NCI-H446 treated with DMSO at 0.1 percent for 48 hours (cell line): ENCODE measurements at places on chromosomes 6 and 20.

- no peak for DNase-seq
These were observed 102.9 kb upstream of the CEP162 start for GRCh38 chr6:84330325-84330724.

- DNase-seq = no peak
These were observed 36.6 kb downstream of the EZR start for GRCh38 chr6:158782432-158783166.

DNA sequence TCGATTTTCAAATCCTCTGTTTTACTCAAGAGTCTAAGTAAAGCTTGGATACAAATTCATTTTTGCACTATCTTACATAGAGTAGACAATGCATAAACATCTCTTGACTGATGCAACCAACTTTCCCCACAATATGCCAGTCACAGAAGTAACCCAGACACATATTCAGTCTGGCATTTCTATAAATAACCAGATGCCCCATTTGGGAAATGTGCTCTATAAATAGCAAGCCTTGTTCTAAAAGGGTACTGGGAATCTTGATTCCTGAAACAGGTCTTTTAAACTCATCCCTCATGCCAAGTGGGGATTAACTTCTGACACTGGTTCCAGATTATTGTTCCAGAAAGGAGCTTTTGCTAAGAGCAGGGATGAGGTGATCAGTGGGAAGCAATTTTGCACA, 411.7 kb downstream of the EPM2A start:
- no peak for DNase-seq

- DNase-seq = peak; percentile 57
These were observed 43.8 kb downstream of the MDFI start for GRCh38 chr6:41682056-41682477.

DNA sequence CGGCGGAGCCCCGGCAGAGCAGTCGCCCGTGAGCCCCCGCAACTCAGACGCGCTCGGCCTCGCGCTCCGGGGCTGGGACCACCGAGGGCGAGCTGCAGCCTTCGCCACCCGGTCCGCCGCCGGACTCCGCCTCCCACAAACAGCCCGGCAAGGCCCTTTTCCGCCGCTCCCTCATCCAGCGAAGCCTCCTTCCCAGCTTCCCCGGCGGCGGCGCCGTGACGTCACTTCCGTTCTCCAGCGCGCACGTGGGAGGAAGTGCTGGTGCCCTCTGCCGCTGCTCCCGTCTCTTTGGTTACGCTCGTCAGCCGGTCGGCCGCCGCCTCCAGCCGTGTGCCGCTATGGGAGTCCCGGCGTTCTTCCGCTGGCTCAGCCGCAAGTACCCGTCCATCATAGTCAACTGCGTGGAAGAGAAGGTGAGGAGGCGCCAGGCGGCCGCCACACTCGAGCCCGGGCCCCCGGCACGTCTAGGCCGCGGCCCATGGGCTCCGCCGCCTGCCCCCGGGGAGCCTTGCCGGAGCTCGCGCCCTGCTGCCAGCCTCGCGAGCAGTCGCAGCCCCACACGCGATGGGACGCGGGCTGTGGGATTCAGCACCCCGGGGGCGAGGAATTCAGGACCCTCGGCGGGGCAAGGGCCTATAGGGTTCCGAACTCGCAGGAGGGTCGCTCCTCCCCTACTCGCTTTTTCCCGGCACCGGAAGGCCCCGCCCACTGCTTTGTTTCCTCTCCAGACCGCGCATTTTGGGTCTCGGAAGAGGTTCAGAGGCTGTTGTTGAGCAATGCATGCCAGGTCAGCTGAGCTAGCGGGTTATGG, at the start of gene XRN2:
Gene XRN2, plus strand, starts transcription at position 271 of the 811 bp plus-strand sequence. Its CDS starts 68 bp downstream, at position 339.
- DNase-seq = peak; percentile 83

DNA sequence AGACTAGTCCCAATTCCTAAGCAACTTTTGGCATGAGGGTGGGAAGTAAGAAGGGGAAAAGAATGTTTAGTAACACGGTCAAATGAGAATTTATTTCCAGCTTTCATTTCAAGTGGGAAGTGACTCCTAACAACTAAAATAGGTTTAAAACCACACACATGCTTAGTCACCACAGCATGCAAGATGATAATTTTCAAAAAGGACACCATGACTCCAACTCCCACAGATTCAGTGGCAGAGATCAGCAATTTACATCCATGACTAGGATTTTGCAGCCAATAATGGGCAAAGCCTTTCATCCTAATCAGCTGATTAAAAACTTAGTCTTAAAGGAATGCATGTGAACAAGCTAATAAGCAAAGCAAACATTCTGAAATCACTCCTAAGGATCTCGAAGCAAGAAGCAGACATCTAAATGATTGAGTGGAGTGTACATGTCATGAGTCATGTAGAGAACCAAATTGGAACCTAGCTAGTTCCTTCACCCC, 48.1 kb upstream of the GCLC start:
- DNase-seq = no peak

- no peak for DNase-seq
These were observed 18.7 kb downstream of the DIDO1 start for GRCh38 chr20:62907384-62908317.

GRCh38 chr6:81808851-81809570, 56.5 kb upstream of the TENT5A start:
- DNase-seq = no peak

- no peak for DNase-seq
These were observed 1.3 kb downstream of the BPIFA2 start for GRCh38 chr20:33169176-33169794.

GRCh38 chr20:36784116-36784515, 10.6 kb upstream of the DSN1 start:
- no peak for DNase-seq

GRCh38 chr6:37396571-37397180, 36.3 kb upstream of the CMTR1 start:
- DNase-seq = no peak

- DNase-seq = no peak
These were observed 29.8 kb downstream of the C6orf89 start for GRCh38 chr6:36915599-36915998.

DNA sequence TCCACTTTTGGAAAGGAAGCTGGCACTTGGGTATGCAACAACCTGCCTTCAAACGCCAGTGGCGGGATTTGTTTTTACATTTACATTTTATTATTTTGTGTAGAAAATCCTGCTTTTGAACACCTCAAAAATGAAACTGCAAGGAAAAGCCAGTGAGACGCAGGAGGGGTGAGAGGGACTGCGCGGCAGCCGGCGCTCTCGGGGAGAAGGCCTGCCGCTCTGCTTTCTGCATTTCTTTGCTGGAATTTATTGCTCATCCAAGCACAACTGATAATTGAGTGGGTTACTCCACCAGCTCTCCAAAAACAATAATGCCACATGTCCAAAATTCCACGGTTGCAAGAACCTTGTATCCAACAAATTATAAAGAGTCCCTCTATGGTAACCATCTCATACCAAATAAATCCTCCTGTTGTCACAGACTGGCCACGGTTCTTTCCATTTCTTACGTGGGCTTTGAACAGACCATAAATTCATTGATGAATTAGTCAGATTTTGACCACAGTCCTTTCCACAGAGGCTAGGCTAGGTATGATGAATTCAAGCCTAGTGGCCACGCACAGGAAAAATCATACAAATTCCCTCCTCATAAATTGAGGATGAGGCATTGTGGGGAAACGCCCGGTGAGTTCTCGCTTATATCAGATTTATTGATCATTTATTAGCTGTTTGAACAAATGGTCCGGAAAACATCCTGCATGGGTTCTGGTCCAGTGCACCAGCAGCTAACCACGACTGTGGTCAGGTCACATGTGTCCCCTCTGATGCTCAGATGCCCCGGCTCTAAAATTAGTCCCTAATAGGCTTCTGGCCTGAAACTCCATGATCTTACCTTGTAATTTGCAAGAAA, 31.6 kb upstream of the FOXC1 start:
- DNase-seq = no peak

- peak; percentile 9 for DNase-seq
These were observed 23.6 kb upstream of the MARCKS start for GRCh38 chr6:113833537-113833936.

DNA sequence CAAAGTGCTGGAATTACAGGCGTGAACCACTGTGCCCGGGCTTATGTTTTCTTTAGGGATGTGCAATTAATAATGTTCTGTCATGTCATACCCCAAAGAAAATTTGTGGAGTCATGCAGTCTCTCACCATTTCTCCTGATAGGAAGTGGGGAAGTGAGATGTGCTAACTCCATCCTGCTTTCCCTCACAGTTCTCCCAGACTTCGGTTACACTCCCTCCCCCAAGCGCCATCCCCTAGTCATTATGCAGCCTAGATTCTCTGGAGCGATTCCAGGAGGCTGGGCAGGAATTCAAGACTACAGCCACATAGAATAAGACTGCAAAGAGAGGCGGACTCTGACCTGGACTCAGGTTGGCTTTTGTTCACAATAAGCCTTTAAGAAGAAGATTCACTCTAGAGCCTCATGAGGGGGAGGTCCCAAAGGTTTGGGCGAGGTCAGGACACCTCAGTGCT, 271.4 kb downstream of the ALDH8A1 start:
- peak; percentile 40 for DNase-seq

- no peak for DNase-seq
These were observed 22.2 kb upstream of the GMNN start for GRCh38 chr6:24752503-24752902.

DNA sequence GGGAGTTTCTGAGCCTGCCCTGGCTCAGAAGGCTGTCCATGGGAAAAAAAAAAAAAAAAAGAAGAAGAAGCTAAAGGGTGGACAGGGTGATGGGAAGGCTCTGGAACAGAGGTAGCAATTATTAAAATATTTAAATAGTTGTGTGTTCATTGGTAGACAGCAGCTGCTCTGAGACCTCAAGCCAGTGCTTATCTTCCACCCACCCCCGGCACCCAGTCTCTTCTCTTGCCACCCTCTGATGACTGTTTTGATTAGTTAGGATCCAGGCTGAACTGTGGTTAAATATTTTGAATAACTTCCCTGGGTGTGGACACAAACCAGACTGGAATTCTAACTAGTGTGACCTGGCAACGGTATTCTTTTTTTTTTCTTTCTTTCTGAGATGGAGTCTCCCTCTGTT, 16.9 kb upstream of the SRSF3 start:
- no peak for DNase-seq

DNA sequence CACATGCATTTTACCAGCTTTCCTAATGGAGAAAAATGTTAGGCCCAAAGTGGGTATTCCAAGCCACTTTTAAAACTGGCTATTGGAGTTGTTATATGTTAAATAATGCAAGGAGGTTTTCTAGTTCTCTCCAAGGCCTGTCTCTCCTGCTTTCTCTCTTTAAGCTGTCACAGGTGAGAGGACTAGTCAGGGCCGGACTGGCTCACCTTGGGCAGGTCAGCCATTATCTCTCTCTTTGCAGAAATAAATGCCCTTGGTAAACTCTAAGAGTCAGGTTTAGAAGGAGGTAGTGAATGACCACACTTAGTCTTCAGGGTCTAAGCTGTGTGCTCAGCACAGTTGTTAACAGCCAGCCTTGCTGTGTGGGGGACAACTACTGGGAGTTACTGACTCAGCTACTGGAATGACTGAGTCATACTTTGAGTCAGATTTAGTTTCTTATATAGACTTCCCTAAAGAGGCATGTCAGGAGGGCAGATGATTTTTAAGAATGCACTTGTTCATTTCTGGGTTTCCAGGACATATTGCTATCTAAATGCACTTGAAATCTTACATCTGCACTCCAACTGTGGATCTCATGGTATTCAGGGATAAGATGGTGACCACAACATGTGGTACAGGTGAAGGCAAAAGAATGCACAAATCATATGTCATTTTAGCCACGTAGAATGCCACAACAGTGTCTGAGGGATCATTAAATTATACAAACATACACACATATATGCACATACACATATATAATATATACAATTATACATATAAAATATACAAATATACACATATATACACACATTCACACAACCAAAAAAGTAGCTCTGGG, 719.4 kb downstream of the EPM2A start:
- no peak for DNase-seq

DNA sequence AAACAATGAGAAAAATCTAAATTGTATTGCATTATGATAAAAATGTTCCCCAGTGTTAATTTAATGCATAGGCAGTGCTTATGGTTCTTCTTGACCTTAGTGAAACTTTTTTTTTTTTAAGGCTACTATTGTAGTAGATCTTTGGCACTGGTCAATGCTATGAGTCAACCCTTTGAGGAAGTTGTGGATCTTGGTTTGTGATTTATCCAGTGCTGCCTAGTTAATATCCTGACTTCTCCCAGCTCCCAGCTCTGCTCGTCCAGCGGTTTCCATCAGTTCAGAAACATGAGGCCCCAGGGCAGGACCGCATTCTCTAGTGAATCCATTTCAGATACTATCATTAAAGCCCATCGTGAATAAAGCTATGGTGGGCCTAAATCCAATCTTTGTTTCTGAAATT, 364.5 kb upstream of the JARID2 start:
- no peak for DNase-seq

DNA sequence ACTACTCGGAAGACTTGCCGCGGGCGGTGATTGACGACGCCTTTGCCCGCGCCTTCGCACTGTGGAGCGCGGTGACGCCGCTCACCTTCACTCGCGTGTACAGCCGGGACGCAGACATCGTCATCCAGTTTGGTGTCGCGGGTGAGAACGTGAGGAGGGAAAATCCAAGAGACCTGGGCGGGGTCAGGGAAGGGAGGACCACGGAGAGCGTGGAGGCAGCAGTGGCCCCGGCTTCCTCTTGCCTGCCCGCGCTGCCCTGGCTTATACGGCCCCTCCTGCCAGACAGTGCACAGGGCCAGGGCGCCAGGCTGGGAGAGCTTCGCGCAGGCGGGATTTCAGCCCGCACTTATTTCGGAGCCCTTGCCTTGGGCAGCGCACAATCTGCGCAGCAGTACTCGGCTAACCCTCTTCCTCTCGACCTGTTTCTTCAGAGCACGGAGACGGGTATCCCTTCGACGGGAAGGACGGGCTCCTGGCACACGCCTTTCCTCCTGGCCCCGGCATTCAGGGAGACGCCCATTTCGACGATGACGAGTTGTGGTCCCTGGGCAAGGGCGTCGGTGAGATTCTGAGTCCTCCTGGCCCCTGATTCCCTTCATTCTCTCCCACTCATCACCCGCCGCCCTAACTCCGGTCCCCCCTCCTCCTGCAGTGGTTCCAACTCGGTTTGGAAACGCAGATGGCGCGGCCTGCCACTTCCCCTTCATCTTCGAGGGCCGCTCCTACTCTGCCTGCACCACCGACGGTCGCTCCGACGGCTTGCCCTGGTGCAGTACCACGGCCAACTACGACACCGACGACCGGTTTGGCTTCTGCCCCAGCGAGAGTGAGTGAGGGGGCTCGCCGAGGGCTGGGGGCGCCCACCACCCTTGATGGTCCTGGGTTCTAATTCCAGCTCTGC, 2.0 kb downstream of the MMP9 start:
- DNase-seq = no peak

GRCh38 chr6:30880698-30881252, 3.5 kb upstream of the DDR1 start:
- no peak for DNase-seq

GRCh38 chr6:90154755-90155470, 141.7 kb downstream of the BACH2 start:
- DNase-seq = no peak

DNA sequence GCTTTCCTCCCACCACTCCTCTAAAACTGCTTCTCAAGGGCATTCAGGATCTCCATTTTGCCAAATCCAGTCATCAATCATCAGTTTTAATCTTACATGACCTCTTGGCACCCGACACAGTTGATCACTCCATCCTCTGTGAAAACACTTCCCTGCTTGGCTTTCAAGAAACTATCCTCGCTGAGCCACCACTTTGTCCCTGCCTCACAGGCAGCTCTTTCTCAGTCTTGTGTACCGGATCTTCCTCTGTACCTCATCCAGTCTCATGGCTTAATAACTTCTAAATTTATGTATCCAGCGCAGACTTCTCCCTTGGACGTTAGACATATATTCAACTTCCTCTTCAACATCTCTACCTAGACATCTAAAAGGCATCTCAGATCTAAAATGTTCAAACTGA, 89.9 kb downstream of the BTBD9 start:
- no peak for DNase-seq

- DNase-seq = peak; percentile 40
These were observed 64.9 kb upstream of the SULF2 start for GRCh38 chr20:47850146-47850545.
